ENCODE measurements at places on chromosomes 2 and 18.
A peak's percentile ranks its signal among the peaks of the same experiment; 100 is the strongest.

- no peak for DNase-seq
These were observed 350.0 kb upstream of the MYT1L start for GRCh38 chr2:2681085-2681484.

- peak; percentile 46 for DNase-seq
These were observed 135.9 kb downstream of the ABCA12 start for GRCh38 chr2:215002500-215002899.

DNA sequence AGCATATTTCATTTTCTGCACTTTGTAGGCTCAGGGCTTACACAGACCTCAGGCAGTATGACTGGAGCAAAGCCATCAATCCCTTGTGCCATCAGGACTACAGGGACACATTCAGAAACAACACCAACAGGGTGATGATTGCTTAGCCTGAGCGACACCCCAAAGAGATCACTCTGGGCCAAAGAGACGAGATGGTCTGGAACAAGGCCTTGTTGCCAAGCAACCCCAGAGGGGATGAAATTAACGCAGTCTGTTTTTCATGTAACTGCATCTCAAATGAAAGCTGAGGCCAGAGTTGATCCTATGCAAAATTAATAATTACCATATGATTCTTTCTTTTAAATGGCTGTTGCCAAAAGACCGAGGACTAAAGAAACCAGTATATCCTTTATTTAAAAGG, 20.2 kb upstream of the B3GNT2 start:
- no peak for DNase-seq

GRCh38 chr2:165958313-165958960, 4.9 kb upstream of the TTC21B start:
- no peak for DNase-seq

- DNase-seq = peak; percentile 1
These were observed 1167.9 kb downstream of the DSC3 start for GRCh38 chr18:29874519-29875098.

Measured in urothelium cell line (cell line).